ENCODE measurements at places on chromosomes 1 and 21.
A peak's percentile ranks its signal among the peaks of the same experiment; 100 is the strongest.

- DNase-seq, result no peak
These were observed 14.1 kb downstream of the INPP5B start for GRCh38 chr1:37932759-37933158.

GRCh38 chr1:86695400-86695799 is 9.0 kb upstream of the SH3GLB1 start:
- no peak for DNase-seq

DNA sequence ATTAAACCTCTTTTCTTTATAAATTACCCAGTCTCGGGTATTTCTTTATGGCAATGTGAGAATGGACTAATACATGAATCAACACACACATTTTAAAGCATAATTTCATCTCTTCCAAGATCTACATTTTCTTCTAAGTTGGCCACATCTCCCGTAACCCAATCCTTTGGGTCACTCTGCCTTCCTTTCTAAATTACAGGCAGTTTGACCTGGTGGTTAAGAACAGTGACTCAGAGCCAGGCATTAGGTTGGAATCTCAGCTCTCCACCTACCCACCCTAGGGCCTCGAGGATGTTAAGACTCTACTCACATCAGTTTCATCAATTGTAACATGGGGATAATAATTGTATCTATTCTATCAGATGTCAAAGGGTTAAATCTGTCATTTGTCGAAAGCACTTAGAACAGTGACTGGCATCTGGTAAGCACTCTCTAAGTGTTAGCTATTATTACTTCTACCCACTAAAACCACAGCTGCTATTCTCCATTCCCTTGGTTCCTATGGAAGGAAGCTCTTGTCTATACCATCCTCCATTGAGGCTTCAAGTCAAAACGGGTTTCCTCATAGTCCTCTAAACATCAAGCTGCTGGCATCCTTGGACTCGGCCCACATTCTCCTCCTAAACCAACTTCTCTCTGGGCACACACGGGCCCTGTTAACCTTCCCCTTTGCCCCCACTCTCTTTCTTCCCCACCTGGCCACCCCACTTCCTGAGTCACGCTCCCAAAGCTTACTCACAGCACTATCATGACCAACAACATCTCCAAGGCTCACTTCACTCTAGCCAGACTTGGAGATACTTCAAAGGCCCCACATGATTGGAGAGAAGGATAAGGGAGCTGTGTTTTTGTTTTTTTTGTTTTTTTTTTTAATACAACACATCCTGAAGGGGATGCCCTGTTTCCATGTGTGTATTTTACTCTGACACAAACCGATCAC is 116.9 kb downstream of the TGFBR3 start:
- DNase-seq, result no peak

DNA sequence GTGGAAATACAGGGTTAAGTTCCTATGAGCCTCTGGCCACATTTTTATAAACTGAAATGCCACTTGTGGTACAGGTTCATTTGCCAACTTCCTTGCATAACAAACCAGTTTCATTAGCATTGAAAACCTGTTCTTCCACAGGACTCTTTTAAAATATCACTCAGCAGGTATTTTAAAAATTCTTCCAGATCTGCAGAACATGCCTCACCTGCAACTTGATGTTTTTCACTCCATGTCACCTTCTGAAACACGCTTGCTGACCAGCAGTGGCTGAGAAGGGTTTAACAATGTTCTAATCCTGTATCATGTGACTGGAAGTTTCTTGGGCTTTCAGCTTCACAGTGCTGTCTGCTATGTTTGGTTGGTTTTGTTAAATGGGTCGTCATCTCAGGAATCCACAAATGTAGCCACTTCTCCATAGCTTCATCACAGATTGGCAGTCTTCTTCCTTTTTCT is 17.6 kb upstream of the CBR3 start:
- DNase-seq, result no peak

GRCh38 chr1:172727956-172728603 is 69.2 kb downstream of the FASLG start:
- peak; percentile 76 for DNase-seq
